ENCODE measurements at places on chromosomes 5 and 9.

DNA sequence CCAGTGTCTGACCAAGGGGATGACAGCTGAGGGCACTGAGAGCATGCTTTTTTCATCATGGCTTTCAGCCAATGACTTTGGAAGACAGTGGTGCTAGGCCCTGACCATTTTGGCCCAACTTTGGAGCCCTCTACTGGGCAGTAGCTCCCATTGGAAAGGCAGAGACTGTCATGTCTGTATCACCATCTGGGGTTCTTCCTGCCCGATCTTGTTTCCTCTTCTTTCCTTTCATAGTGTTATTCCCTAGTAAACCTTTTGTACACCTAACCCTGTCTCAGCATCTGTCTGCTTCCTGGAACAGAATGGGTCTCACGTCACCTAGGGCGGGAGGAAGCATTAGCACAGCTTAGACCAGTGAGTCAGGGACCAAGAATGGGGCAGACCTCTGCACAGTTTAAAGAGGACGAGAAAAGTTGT, 97.4 kb upstream of the MAST4 start:
- DNase-seq, result no peak

- no peak for DNase-seq
Observed at GRCh38 chr5:159459951-159460538, 129.8 kb upstream of the IL12B start.

DNA sequence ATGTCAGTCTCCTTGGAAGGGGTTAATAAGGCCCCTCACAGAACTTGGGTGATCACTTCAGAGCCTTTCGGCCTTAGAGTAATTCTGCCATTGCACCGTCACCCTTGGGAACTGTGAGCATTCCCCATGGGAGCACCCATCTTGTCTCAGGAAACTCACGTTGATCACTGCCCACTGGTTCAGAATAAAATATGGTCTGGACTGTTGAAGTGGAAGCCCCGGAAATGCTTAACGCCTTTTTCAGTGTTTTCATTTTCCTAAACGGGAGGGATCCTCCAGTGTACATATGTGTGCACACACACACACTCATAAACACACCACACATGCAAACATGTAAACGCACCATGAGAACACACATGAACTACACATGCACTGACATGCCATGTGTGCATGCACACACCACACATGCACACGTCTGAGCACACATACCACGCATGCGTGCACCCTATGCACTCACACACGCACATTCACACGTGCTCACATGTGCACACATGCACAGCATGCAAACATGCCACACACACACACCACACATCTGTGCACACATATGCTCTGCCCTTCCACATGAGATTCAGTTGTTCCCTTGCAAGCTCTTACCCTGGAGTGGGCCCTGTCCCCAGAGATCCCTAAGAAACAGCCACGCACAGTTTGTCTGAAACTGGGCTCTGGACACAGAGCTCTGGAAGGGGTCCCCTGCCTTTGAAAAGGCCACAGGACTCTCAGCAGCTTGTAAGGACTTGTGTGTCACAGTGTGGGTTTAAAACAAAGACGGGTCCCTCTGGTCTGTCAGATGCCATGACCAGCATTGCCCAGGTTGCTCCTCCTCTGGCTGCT, 17.0 kb downstream of the MRPL36 start:
- DNase-seq, result no peak

GRCh38 chr5:66582499-66583165, 13.6 kb upstream of the MAST4 start:
- no peak for DNase-seq

GRCh38 chr9:8842402-8843193, 1043.0 kb upstream of the DMAC1 start:
- DNase-seq, result no peak

DNA sequence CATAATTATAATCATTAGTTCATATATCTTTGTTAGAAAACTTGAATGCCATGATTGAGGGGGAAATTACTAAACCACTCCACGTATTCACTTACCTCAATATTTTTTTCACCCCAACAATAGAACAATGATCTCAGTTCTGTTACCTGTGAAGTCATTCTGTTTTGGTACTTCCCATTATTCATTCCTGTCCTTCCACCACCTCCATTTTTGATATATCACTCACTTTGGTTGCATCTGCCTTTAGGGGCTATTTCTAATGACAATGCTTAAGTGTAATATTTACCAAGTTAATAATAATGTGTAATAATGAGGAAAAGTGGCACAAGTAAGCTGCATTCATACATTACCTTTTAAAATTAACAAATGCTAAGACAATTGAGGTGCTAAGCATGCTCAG, 218.4 kb downstream of the SPATA31D1 start:
- DNase-seq, result no peak

DNA sequence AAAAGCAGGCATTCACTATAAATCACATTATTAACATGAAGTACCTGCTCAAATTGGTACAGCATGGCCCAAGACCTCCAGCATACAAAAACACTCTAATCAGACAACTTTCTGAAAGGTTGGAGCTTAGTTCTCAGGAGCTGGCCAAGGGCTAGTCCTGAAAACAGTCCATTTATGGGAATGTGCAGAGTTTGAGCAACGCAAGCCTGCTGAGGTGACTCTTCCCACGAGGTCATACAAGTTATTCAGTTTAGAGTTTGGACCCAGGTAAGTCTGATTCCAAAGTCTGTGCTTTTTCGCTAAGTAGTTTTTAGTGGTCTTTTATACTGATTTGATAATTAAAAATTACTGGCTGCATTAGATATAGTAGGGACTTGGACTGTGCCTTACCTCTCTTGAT, 52.6 kb downstream of the AP3S1 start:
- DNase-seq, result no peak

DNA sequence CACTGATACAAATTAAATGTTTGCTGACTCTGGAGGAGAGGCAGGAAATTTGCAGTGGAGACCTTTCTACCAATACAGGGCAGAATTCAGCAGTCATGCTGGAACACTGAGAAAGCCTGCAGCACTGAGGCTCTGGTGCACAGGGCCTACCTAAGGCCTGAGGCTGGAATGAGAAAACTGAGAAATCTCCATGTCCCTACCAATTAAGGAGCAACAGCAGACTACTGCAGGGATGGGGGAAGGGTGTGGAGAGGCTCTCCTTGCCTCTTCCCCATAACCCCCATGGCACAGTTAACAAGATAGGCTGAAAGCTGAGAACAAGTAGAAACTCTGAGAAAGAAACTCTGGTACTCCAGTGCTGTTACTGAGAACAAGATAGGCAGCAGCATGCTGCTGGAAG, 10.5 kb downstream of the FBXO4 start:
- no peak for DNase-seq

DNA sequence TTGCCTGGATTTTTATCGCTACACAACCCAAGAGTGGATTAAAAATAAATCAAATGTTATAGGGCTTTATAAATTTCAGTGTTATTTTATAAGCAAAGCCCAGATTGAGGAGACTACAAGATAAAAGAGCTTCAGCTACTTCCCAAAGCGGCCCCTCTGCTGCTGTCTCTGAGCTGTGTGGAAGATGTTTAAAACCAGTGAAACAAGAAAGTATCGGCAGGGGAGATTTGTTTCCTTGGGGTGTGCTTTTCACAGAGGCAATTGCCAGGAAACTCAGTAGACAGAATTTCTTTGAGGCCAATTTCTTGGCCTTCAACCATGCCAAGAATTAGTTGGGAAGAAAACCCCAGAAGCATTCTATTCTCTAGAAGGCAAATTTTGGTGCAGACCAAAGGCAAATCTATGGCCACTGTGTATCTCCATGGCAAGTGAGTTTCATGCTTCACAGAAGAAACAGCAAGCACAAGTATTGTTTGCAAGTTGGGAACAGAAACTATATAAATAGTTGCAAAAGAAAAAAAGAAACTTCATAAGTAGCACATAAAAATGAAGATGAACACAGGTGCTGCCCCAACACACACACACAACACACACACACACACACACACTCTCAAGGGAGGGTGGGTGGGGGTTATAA, 197.2 kb downstream of the PARP8 start:
- no peak for DNase-seq

DNA sequence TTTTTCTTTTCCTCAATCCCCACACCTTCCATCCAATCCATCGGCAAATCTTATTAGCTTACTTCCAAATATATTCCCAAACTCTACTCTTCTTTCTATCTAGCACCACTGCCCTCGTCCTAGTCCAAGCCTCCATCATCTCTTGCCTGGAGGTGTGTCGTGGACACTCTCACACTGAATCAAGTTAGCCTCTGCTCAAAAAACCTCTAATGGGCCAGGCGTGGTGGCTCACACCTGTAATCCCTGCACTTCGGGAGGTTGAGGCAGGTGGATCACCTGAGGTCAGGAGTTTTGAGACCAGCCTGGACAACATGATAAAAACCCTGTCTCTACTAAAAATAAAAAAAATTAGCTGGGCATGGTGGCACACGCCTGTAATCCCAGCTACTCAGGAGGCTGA, 46.2 kb downstream of the PFDN1 start:
- no peak for DNase-seq

- DNase-seq, result no peak
Observed at GRCh38 chr5:80213466-80213865, 42.4 kb downstream of the SERINC5 start.

DNA sequence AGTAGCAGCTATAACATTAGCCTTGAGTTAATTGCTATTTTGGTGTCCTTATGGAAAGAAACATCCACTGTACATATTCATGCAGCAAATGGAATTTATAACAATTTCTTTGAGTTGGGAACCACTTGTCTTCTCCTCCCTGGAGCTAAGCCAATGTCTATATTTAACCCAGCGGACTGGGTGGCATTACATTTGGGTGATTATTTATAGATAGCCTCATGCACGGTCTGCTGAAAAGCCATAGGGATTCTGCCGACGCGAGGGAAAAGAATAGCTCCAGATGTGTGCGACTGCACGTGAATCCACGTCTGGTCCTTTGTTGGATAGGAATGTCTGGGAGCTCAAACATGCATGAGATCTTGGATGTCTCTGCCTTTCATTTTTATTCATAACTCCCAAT, 157.5 kb upstream of the BRINP1 start:
- no peak for DNase-seq

DNA sequence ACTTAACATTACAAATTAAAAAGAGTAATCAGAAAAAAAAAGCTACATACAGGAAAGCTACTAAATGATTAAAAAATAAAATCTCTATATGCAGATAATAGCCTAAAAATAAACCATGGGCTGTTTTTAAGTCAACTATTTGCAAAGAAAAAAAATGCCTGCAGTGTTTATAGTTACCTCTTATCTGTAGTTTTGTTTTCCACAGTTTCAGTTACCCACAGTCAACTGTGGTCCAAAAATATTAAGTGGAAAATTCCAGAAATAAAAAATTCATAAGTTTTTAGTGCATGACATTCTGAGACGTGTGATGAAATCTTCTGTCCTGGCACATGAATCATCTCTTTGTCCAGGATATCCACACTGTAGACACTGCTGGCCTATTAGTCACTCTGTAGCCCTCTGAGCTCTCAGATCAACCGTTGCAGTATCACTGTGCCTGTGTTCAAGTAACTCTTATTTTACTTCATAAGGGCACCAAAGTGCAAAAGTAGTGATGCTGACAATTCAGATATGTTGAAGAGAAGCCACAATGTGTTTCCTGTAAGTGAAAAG, 59.2 kb downstream of the PRELID2 start:
- no peak for DNase-seq

GRCh38 chr5:38576961-38577684, 20.7 kb upstream of the LIFR start:
- DNase-seq, result no peak

- peak; percentile 89 for DNase-seq
Observed at GRCh38 chr9:98848450-98849149, 41.1 kb downstream of the GALNT12 start.

DNA sequence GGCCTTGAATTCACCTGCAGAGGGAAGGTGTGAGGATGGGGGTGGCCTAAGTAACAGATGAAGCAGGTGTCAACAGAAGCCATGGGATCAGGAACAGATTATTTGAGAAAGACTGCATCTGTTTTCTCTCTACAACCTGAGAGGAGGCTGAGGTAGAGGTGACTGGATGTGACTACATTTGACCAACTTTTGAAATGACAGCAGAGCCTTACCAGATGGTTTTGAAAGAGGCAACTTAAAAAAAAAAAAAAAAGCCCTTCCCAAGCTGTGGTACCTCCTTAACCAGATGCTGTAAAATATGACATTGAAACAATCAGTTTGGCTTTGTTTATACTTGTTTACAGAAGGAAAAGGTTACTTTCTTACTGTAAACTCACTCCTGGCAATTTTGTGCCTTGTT, 108.6 kb downstream of the TRIO start:
- no peak for DNase-seq

- no peak for DNase-seq
Observed at GRCh38 chr9:115202960-115203751, 85.2 kb upstream of the TNC start.

- no peak for DNase-seq
Observed at GRCh38 chr5:94403483-94403882, 214.9 kb downstream of the KIAA0825 start.

GRCh38 chr9:134412298-134412711, 86.0 kb downstream of the RXRA start:
- no peak for DNase-seq

DNA sequence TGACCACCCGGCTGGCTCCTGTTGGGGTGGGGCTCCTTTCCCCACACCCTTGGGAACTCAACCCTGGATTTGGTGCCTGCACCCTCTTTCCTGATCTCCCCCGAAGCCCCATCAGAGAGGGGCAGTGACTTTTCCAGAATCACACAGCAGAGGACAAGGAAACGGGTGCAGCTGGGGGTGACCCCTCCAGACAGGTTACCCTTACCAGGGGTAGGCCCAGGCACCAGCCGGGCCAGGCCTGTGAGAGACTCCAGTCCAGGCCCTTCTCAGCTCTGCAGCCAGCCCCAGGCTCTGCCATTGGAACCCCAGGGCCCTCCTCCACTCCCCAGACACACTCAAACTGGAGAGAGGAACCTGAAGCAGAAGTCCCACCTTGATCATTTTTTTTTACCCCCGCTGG, 19.0 kb upstream of the PHYHD1 start:
- no peak for DNase-seq

DNA sequence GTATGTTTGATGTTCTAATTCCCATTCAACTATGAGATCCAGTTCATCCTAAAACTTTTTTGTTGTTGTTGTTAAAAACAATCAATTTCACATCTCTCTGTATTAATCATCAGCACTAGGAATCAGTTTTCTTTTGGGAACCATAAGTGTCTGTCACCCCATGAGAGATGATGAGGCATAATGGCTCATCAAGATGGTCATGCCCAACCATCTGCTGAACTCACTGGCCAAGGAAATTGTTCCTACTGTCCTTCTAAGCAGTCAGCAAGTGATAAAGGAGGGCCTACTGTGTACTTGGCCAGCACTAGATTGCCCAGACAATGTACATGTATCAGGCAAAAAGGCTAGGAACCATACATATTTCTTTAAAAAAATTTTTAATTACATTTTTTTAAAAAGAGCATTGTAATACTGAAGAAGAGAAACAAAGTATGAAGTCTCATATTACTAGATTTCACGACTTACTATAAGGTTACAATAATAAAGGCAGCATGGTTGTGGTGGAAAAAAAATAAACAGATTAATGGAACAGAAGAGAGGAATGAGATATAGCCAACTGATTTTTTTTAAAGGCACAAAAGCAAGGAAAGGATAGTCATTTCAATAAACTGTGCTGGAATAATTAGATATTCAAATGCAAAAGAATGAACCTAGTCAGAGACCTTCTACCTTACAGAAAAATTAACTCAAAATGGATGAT, 458.3 kb downstream of the SPOCK1 start:
- no peak for DNase-seq
